ENCODE measurements at places on chromosomes 1 and 21.

GRCh38 chr21:39842741-39843459, 24.3 kb upstream of the PCP4 start:
- DNase-seq, result no peak

GRCh38 chr1:59788825-59789224, 25.9 kb upstream of the HOOK1 start:
- DNase-seq, result no peak

GRCh38 chr21:44948426-44949120, 8.7 kb downstream of the SLX9 start:
- DNase-seq, result no peak

- no peak for DNase-seq
Measured at GRCh38 chr1:1758692-1759455, 19.4 kb downstream of the NADK start.

- no peak for DNase-seq
Measured at GRCh38 chr1:36133484-36133883, 8.5 kb upstream of the COL8A2 start.

GRCh38 chr1:208192995-208193394, 51.2 kb downstream of the PLXNA2 start:
- DNase-seq, result no peak

GRCh38 chr1:69328186-69328585, 239.5 kb upstream of the LRRC7 start:
- DNase-seq, result no peak

DNA sequence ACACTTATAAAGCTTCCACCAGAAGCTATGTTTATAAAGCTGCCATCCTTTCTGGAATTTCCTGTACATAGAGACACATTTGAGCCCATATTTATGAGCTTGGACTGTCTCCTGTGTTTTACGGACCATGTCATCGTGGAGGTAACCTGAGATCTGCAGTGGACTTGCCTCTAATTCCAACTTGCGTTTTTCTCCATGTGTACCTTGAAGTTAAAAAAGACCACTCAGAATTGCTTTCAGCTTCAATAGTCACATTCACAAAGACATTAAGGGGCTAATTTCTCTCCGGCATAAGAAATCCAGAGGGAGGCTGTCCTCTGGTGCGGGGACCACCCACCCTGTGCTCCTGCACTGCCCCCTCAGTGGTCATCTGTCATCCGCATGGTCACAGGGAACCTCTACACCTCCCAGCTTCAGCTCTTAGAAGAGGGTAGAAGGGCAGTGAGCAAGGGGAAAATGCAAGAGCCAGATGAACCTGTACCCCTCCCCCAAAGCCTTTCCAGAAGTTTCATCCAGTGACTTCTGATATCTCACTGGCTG, 521.4 kb upstream of the CAMK1G start:
- DNase-seq, result no peak

- no peak for DNase-seq
Measured at GRCh38 chr1:224745924-224746323, 129.8 kb downstream of the CNIH3 start.

DNA sequence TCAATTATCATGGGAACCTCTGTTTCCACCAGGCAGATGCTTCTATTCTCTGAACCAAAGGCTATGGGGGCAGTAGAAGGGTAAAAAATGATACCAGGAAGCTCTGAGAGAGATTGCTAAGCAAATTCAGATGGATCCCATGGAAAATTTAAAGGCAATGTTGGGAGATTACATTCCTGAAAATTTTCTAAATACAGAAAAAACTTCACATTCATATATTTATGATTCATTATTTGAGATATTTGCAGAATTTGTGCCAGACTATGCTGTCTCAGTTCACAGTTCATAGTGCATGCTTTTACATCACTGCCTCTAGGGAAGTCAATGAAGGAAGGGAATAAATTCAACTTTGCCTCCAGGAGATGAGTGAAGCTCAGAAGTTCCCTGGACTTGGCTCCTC, 57.5 kb downstream of the KCNT2 start:
- no peak for DNase-seq

DNA sequence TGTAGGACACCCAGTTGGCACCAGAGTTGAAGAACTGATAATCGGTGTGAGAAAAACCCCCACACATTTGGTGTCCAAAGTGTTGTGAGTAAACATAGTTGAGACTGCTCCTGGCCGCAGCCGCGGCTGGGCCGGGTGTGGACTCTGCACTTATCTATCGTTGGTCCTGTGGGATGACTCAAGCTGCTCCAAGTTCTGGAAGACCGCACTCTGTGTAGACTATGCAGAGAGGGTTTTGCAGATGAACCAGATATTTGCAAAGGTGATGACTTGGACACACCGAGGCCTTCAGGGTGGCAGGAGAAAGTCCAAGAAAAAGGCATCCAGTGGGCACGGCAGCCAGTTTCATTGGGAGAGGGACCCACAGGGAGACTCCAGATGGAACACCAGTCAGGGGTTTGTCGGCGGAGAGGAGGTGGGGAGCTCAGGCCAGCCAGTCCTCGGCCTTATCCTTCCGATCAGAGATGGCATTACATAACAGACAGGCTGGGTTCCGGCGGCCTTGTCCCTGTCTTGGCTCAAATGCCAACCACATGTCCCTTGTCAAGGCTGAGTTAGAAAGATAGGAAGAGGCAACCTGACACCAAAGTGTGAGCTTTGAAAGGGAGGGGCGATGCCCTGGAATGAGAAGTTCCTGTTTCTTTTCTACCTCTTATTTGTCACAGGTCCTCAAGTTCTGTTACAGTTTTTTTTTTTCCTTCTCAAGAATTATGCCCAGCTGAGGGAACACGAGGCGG, 21.1 kb downstream of the C2CD2 start:
- no peak for DNase-seq

DNA sequence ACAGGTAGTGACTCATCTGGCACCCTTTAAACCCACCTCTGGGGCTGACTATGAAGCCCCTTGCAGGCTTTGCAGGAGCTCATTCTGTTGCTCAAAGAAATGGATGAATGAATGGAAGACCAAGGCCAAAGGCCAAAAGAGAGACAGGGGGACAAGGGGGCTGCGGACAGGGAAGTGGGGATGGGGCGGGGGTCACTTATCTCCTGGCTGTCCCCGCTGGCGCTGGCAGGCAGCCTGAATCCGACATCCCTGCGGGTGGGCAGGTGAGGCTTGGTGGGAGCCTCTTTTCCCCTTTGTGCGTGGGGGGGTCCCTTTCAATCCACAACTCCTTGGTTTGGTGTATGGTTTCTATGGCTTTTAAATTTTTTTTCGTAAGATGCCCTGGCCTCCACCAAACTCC, 239.6 kb upstream of the C1orf174 start:
- DNase-seq, result no peak

DNA sequence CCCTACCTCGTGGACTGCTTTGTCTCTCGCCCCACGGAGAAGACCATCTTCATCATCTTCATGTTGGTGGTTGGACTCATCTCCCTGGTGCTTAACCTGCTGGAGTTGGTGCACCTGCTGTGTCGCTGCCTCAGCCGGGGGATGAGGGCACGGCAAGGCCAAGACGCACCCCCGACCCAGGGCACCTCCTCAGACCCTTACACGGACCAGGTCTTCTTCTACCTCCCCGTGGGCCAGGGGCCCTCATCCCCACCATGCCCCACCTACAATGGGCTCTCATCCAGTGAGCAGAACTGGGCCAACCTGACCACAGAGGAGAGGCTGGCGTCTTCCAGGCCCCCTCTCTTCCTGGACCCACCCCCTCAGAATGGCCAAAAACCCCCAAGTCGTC, 2.0 kb downstream of the GJA4 start:
- DNase-seq, result no peak

DNA sequence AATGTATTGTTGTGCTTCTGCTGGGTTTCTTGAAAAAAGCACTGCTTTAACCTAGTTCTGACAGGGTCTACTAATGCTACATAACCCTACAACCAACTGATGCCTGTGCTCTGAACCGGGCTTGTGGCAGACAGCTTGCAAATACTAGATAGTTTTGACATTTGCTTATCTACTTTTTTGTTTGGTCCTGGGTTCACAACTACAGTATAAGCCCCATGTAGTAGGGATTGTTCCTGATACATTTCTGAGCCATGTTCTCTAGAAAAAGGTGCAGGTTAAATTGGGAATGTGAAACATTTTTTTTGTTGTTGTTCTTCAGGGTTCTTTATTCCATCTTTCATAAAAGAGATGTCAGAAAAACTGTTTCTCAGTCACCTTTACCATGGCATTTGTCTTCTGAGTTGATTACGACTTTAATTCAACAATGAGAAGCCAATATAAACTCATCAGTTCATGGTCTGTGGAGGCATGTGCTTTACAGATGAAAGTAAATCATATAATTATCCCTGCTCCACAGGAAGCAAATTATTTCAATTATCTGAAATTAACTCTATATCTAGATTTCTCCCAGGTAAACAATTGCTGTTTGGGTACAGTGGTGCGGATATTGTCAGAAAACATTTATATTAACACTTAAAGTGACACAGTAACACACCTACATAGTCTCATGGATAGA, 22.0 kb downstream of the OLFM3 start:
- DNase-seq, result no peak

GRCh38 chr1:23984417-23985186, 4.5 kb upstream of the SRSF10 start:
- no peak for DNase-seq

DNA sequence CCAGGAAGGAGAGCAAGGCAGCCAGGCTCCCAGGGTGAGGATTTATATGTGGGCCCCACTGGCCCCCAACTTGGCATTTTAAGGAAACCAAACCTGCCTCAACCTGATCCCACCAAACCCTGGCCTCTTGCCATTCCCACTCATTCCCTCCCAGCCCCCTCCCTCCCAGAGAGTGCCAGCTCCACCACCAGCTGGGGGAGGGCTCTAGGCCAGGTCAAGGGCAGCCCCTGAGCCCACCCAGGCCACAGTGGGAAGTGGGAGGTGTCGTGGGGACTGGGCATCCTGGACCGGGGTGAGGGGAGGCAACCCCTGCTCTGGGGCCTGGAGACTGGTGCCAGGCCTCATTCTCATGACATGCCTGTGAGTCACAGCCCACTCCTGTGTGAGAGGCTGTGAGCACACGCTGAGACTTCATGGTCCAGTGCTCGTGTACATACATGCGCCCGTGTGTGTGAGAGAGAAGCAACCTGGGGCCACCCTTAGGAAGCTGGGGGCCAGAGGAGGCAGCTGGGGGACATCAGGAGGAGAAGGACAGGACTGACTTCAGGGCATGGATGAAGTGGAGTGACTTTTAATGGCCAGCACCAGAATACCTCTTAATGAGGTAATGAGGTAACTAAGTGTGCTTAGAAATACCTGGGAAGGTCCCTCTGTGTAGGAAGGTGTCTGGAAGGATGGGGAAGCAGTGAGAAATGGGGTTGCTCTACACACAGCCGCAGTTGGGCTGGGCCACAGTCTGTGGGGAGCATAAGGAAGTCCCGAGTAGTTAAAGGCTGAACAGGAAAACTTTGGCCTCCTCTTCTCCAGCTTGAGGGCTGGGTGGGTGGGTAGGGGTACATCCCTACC, at the start of gene S100A2:
Gene S100A2 (minus strand): TSS at position 316 of the 846 bp plus-strand sequence. CDS start 1,967 bp downstream, outside the sequence.
- DNase-seq, result no peak

GRCh38 chr21:42125571-42126544, 54.7 kb downstream of the UMODL1 start:
- no peak for DNase-seq

GRCh38 chr1:15139654-15140350, 13.7 kb upstream of the TMEM51 start:
- no peak for DNase-seq

GRCh38 chr1:119986007-119986497, 83.4 kb downstream of the NOTCH2 start:
- DNase-seq, result no peak

- DNase-seq, result no peak
Measured at GRCh38 chr1:20487236-20487590, 1.2 kb upstream of the CAMK2N1 start.

- no peak for DNase-seq
Measured at GRCh38 chr1:115307661-115308060, 30.4 kb downstream of the NGF start.

- no peak for DNase-seq
Measured at GRCh38 chr21:45862543-45863207, 118.9 kb upstream of the COL6A1 start.

DNA sequence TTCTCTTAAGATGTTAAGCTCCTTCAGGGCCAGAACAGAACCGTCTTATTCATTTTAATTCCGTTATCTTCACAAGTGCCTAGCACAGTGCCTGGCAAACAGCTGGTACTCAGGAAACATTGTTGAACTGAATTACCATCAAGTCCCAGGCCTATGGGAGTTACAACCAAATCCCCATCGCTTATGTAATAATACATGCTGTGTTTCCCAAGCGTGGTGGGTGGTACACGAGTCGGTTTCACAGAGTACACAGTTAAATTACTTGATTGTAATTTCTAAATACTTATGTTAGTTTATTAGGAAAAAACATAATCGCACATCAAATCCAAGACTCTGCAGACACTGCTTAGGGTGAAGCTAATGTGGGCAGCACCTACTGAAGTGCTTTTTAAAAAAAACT, 1.0 kb downstream of the ANGEL2 start:
- no peak for DNase-seq

DNA sequence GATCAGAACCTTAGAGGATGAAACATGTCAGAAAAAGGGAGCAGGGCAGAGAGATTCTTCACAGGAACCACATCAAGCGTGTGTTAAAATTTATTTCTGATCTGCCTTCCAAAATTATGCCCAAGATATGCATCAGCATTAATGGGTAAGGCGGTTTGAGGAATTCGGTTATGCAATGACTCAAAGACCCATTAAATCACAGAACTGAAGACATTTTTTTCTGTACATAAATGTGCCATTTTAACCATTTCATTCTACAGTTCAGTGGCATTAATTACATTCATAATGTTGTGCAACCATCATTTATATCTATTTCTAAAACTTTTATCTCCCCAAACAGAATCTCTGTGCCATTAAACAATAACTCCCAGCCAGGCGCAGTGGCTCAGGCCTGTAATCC, 43.4 kb downstream of the CNST start:
- no peak for DNase-seq

GRCh38 chr1:22217811-22218460, 75.0 kb upstream of the WNT4 start:
- no peak for DNase-seq

GRCh38 chr21:30222724-30223123, 6.8 kb upstream of the CLDN8 start:
- DNase-seq, result no peak

DNA sequence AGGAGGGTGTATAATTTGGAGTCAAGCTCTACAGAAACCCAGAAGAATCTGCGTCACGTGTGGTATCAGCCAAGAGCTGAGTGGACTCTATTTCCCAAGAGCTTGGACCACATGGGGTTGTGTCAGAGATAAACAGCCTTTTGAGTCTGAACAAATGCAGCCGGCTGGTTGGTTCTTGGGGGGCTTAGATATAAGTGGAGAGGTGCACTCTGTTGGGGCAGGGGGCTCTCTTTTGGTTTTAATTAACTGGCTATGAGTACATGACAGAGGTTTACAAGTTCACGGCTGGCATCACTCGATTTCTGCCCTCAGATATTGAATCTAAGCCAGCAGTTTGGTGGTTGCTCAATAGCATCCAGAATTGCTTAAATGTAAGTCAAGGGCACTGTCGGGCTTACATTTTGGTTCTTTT, 501 bp upstream of the MRAP start:
- no peak for DNase-seq

DNA sequence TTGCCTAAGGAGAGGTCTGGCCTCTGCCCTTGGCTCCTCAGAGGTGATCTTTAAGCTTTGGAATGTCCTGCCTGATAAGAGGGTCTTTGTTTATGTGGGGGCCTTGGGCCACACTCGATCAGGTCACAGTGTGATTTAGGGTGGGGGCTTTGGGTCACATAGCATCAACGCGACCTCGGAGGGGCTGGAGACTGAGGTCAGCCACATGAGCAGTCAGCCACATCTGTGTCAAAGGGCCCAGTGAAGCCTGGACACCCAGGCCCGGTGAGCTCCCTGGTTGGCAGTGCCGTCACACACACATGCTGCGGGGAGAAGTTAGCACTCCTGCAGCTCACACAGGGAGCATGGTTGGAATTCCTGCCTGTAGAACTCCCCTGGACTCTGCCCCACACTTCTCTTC, 345.0 kb downstream of the NPHP4 start:
- no peak for DNase-seq
